Renal cortical epithelial cell (primary cell): ENCODE measurements at places on chromosomes 16 and 17. TPM values are rescaled to one million over a fixed set of nuclear protein-coding genes. Genes with fewer than 3 reads are reported as not detected.

Gene SCNN1G
- total RNA-seq: 0.17 TPM in 1 of 2 replicates, not detected in the other

Gene CCL17
- total RNA-seq: not detected in 2 replicates

Gene USH1G
- not detected in 2 replicates for total RNA-seq

Gene HYDIN
- 2.1 and 18.7 TPM in 2 replicates for total RNA-seq

Gene CCDC144A
- 7.9 TPM in 1 of 2 replicates, not detected in the other for total RNA-seq

Gene CCDC57
- 7.3 and 28.2 TPM in 2 replicates for total RNA-seq

GRCh38 chr17:39688945-39689344 lies 1.1 kb upstream of the PGAP3 start:
- peak; percentile 36 for DNase-seq

DNA sequence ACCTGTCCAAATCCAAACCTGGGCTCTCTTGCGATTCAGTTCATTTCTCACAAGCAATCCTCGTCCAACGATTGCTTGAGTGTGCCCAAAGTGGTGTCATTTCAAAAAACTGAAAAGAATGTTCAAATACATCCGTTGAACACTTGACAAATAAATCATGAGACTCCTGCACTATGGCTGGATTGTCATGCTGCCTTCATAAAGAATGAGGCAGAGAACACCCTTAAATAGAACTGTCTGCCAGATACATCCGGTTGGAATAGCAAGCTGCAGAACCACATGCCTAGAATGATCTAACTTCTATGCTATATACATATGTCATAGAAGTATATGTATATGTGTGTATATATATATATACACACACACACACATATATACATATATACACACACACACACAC lies 55.4 kb upstream of the HAPSTR1 start:
- DNase-seq: no peak

- no peak for DNase-seq
These were observed 5.9 kb upstream of the RAB40C start for GRCh38 chr16:583815-584591.

GRCh38 chr17:1578029-1578428 lies 15.4 kb upstream of the PITPNA start:
- DNase-seq: no peak

DNA sequence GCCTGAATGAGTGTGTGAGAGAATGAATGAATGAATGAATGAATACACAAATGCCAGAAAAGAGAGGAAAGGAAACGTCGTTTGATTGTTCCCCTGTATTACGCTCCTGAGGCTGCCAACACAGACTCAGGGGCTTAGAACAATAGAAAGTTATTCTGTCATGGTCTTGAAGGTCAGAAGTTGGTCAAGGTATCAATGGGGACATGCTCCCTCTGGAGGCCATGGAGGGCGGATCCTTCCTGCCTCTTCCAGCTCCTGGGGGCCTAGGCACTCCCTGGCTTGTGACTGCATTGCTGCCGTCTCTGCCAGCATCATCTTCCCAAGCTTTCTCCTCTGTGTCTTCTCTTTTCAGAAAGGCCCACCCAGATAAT lies 1.5 kb upstream of the SLC38A8 start:
- peak; percentile 41 for DNase-seq

DNA sequence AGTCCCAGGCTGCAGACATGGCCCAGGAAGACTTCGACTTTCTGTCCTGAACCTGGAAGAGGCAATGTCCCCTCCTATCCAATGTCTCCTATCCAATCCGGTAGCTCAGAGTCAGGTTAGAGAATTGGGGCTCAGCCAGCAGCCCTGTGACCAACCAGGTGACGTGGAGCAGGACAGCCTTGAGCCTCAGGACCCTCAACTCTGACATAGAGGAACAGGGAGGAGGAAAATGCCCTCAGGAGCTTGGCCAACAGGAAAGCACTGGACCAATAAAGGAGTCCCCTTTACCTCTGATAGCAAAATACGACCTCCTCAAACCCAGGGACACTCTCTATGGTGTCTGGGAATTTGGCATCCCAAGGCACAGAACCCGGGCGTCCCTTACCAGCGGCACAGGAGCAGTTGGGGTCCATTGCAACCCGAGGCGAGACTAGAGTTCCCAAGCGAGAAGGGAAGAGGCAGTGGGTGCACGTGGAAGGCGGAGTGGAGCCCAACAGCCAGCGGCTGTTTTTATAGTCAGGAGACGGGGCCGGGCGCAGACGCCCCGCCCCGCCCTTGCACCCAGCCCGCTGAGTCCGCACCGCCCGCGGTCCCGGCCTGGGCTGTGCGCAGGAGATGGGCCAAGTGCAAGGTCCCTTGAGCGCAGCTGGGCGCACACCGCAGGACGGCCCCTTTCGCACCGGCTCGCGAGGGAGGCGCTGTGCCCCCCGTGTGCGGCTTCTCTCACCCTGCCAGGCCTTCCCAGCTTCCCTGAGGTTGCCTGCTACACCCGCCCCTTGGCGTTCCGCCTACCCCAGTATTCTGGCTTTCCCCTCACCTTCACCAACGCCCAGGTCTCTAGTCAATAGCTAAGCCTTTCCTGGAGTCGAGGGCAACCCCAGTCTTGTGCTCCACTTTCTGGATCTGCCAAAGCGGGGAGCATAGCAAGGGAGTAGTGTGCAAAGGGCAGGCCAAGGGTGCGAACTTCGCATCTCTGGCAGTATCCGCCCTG lies at the start of gene MT1G:
TSS of gene MT1G (minus strand) at position 485 of the 991 bp plus-strand sequence. CDS start at position 413, 72 bp downstream.
- peak; percentile 33 for DNase-seq

GRCh38 chr16:63614429-63614828 lies 1507.4 kb downstream of the CDH11 start:
- peak; percentile 72 for DNase-seq
